ENCODE measurements at places on chromosomes 13 and 19.

GRCh38 chr13:33956346-33956745, 138.4 kb downstream of the RFC3 start:
- no peak for DNase-seq

DNA sequence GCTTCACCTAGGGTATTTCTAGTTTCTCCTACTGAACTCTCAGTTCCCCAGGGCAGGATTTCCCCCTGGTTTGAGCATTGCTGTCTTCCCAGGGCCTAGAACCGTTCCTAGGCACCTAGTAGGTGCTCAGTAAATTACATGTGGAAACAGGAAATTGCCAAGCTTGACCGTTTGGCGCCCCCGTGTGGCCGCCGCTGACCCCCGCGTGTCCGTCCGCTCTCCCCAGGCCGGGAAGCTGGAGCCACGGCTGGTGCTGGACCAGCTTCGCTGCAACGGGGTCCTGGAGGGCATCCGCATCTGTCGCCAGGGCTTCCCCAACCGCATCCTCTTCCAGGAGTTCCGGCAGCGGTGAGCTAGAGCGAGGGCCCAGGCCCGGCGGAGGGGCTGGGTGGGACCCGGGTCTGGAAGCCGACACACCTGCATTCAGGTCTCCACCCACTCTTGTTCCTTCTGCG, 55.5 kb downstream of the MYH14 start:
- no peak for DNase-seq

- DNase-seq, result no peak
These were observed 171.0 kb upstream of the TSC22D1 start for GRCh38 chr13:44747179-44747578.

DNA sequence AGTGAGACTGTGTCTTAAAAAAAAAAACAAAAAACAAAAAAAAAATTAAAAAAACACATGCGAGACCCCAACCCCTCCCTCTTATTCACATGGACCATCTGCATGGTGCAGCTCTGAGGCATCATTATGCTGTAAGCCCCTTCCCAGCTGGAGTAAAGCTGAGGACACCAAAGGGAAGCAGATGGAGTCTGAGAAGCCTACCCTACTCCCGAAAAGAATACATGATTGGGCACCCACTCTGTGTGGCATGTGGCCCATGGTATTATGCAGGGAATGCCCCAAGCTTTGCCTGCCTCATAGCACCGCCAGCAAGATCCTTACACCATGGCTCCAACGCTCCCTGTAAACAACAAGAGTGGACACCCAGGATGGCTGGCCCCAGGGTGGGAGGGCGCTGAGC, 4.7 kb downstream of the PTH2 start:
- DNase-seq, result no peak

DNA sequence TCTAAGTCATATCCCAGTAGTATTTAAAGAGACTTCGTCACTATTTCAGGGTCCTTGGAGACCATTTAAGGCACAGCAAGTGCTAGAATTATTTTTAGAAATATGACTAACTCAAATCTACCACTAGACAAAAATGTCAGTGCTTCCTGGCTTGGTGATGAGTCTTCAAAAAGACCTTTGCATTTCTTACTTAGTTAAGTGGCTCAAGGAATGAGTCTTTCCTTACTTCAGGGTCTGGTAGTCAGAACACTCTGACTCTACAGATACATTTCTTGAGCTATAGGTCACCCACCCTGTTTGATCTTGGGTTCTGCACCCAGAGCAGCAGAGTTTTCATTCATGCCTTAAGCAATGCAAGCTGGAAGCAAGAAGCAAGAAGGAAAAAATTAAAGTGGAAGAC, 191.0 kb upstream of the HTR2A start:
- DNase-seq, result no peak

- DNase-seq, result no peak
These were observed 833 bp upstream of the ZIK1 start for GRCh38 chr19:57583104-57583520.

- DNase-seq, result peak; percentile 87
These were observed 5.8 kb downstream of the MLLT1 start for GRCh38 chr19:6273701-6274601.

DNA sequence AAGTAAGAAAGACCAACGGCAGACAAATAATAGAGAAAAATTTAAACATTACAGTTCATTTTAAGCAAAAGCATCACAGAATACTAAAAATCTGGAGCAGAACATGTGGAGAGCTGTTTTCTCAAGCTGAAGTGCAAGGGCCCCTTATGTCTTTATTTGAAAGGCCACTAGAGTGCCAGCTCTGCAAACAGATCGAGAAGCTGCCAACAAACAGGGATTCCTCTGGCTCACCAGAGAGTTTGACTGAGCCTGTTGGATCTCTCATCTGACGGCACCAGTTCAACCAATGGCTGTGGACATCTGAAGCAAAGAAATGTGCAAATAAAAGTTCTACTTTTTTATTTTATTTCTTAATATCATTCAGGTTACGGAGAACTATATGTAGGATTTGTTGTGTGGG, 119.7 kb downstream of the COL4A2 start:
- no peak for DNase-seq

DNA sequence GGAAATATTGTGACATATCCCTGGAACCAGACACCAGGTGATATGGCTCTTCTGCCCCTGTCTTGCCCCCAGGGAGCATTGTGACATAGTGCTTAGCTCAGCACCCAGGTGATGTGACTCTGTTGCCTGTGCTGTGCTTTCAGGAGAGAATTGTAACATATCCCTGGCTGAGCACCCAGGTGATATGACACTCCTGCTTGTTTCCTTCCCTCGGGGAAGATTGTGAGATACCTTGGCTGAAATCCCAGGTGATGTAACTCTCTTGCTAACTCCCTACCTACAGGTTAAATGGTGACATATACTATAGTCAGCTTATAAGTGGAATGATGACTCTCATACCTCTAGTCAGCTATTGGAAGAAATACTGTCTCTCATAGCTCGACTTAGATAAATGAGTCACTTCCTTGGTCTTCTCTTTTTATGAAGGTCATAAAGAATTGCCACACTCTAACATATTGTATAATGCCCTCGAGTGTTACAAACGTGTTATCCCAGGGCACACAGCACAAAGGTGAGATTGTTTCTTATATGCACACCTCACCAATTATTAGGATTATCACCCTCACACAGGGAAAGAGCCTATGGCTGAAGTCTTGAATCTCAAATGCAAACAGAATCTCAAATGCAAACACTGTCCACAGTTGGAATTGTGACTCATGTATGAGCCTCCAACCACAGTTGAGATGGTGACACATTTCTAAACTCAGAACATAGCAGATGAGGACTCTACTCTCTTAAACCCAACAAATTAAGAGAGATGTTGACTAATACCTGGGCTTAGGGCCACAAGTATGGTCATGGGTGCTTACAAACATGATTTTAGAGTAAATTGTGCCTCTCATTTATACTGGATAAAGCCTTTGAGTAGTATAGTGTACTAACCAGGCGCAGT, 32.7 kb upstream of the ZNF254 start:
- peak; percentile 34 for DNase-seq

GRCh38 chr19:48445256-48445605, 552 bp upstream of the GRWD1 start:
- DNase-seq, result peak; percentile 93

DNA sequence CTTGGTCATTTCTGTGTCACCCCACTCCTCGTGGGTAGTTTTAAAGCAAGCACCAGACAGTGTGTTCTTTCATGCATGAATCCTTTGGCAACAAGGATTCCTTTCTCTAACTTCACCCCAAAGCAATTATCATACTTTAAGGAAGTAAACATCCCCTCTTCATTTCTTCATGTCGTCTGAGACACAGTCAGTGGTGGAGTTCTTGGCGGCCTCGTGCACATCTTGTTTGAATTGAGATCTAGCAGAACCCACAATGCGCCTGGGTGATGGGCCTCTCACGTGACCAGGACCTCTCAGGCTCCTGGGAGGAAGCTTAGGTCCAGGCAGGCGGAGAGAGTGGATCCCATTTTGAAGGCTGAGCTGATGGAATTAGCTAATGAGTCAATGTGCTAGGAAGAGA, 2.6 kb downstream of the ACSBG2 start:
- no peak for DNase-seq

- no peak for DNase-seq
These were observed 1.5 kb downstream of the AMER2 start for GRCh38 chr13:25170554-25171111.

DNA sequence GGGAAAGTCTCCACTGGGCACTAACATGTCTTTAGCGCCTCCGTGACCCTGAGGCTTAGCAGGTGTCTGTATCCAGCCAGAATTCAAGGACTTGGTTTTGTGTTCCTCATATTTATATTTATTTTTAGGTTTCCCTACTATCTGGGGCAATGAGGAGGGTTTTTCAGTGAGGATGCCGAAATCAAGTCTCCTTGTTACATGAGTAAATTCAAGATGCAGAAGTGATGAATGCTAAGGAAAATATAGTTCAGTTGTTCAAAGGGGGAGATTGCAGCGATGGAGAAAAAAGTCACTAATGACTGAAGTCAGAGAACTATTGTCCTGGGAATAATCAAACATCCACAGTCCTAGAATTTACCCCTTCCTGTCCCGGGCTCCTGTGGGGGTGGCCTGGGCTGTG, 791 bp upstream of the ADGRE2 start:
- no peak for DNase-seq

DNA sequence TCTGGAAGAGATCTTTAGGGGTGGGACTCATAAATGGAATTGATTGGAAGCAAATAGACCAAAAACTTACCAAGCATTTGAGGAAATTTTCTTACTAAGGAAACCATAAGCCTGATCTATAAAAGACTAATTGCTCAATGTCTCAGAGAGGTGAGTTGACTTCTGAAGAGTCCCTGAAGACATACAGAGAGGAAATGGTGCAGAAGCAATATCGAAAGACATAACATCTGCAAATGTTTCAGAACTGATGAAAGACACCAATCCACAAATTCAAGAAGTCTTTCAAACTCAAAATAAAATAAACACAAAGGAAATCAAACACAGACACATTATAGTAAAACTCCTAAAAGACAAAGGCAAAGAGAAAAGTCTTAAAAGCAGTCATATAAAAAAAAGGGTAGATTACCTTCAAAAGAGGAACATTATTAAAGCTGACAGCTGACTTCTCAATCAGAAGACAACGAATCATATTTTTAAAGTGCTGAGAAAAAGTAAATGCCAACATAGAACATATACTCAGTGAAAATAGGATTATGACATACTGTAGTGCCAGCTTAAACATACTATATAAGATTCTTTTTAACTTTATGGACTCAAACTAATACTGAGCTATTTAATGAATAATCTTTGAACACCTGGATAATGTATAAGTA, 45.4 kb upstream of the CALM3 start:
- DNase-seq, result no peak

GRCh38 chr19:5170329-5170745, 170.3 kb downstream of the PTPRS start:
- DNase-seq, result no peak

GRCh38 chr19:49691243-49692146, 579 bp downstream of the CPT1C start:
- DNase-seq, result peak; percentile 6

DNA sequence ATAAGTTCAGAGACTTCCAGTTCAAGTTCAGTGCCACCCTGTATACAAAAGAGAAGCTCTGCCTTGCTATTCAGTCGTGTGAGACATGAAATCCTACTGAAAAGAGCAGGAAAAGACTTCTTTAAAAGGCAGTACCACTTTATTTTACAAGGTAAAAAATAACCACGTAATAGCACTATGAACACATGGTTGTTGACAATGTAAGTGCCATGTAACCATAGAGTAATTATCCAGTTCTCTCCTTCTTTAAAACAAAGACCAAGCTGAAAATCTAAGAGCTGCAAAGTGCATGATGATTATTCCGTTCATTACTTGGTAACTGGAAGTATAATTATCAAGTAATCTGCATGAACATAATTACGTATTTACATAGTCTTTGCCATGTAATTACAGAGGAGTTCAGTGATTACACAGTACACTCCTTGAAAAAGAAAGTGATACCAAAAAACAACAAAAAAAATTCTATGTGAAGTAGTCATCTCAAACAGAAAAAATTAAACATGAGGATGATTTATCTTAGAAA, 288.7 kb downstream of the EFNB2 start:
- DNase-seq, result no peak

DNA sequence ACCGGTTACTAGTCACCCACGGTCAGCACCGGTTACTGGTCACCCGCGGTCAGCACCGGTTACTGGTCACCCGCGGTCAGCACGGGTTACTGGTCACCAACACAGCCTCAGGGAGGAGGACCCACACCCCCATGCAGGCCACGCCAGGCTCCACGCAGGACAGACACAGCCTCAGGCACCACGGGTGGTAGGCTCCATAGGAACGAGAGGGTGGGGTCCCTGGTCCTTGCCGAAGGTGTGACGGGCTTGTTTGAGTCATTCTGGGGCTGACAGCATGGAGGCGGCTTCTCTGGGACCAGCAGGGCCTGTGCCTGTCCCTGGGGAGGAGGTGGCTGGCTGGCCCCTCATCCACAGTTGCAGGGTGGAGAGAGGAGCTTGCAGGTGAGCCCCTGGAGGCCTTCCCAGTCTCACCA, 122.8 kb upstream of the SOX1 start:
- no peak for DNase-seq

DNA sequence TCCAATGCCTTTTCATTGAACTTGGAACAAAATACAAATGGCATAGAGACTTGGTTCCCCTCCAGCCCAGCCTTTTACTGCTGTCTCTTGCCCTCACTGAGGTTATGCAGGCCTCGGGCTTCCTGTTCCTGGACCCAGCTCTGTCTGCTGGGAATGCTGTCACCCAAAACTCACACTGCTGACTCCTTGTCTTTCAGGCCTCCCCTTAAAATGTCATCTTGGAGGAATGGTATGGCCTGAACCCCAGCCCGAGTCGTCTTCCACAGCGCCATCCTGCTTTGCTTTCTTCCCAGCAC, 9.7 kb upstream of the ANKRD10 start:
- no peak for DNase-seq

GRCh38 chr19:1000095-1000494, at the start of gene GRIN3B:
GRIN3B (plus strand) TSS chr19:1000419; CDS start chr19:1000438, 19 bp downstream.
- DNase-seq, result no peak

- no peak for DNase-seq
These were observed 35.6 kb downstream of the RASA3 start for GRCh38 chr13:114096811-114097211.

DNA sequence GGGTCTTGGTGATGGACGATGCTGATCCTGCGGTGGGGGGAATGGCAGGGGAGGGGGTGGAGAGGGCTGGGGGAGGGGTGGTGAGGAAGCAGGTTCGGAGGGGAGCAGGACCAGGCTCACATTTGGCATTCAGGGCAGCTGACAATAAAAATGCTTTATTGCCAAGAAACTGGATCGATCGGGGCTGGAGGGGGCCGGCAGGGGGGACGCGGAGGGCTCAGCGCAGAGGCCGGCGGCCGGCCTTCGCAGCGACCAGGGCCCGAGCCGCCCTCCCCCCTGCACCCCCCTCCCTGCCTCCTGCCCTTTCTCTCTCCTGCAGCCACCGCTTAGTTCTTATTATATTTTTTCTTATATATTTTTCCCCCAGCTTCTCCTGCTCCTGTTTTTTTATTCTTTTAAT, 18.1 kb upstream of the POU2F2 start:
- DNase-seq, result no peak

All from kidney glomerular epithelial cell (primary cell).